ENCODE measurements at places on chromosomes 5 and 9.

GRCh38 chr9:1184146-1184545 lies 134.0 kb downstream of the DMRT2 start:
- no peak for DNase-seq

- no peak for DNase-seq
Measured at GRCh38 chr9:75010570-75010969, 17.5 kb downstream of the CARNMT1 start.

DNA sequence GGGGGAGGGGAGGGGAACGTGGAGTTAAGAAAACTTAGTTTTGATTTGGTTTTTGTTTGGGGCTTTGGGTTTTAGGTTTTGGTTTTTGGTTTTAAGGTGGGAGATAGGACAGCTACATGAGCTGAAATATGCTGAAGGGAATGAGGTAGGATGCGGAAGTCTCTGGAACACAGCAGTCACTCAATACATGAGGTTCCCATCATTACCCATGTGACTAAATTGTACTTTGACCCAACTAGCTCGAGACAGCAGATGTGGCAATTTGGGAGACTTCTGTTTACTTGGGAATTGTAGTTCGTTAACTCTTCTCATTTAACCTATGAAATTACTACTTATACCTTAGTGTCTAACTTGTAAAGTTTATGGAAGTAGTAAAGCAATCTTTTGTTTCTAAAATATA lies 124.2 kb downstream of the TLE1 start:
- no peak for DNase-seq

DNA sequence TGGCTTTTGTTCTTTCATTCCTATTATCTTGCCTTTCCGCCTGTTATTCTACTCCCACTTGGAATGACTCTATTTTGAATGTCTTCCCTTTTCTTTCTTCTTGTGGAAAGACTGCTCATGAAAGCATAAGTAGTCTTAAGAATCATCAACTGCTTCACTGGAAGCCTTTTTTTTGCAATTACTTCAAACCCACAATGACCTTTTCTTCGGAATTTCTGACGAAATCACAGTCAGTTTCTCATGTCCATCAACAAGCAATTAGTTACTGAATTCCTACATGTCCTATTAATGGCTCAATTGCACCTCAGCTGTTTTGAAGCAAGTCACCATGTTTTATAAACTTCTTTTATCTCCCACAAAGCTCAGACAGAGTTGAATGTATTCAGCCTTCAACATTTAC lies 196.2 kb downstream of the TARS1 start:
- DNase-seq: no peak

GRCh38 chr5:102536323-102536928 lies 37.6 kb upstream of the SLCO6A1 start:
- DNase-seq: no peak

GRCh38 chr9:2216591-2216990 lies 201.4 kb downstream of the SMARCA2 start:
- no peak for DNase-seq

DNA sequence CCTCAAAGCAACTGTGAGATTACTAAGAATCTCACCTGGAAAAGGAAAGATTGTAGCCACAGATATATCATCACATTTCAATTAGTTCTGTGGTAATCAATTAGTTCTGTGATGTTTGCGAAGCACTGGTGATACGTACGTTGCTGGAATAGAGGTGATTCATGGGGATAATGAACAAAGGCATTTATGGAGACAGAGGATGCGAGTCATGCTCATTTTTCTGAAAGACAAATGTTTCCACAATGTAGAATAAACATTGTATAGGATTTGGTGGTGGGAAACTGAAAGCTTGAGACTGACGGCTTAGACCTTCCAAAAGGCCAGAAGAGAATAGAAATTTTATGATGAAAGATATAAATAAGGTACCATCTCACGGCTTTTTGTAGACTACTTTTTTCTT lies 507.3 kb upstream of the TYRP1 start:
- no peak for DNase-seq

GRCh38 chr5:14723701-14724132 lies 59.2 kb downstream of the OTULIN start:
- no peak for DNase-seq

DNA sequence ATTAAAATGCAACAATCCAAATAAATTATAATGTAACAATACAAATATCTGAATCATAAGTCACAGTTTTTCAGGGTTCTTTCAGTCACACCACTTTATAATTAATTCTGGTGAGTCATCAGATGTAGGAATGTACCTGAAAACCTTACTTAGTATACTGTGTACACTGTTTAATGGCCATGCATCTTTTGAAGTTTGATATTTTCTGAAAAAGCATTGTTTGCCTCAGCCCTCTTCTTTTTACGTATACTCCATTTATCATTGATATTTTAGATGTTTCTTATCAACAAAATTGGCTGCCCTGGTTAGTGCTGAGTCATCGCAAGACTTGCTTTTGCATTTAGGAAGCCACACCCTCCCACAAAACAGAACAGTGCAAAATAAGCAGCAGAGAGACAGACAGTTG lies 218.6 kb downstream of the PJA2 start:
- DNase-seq: no peak

DNA sequence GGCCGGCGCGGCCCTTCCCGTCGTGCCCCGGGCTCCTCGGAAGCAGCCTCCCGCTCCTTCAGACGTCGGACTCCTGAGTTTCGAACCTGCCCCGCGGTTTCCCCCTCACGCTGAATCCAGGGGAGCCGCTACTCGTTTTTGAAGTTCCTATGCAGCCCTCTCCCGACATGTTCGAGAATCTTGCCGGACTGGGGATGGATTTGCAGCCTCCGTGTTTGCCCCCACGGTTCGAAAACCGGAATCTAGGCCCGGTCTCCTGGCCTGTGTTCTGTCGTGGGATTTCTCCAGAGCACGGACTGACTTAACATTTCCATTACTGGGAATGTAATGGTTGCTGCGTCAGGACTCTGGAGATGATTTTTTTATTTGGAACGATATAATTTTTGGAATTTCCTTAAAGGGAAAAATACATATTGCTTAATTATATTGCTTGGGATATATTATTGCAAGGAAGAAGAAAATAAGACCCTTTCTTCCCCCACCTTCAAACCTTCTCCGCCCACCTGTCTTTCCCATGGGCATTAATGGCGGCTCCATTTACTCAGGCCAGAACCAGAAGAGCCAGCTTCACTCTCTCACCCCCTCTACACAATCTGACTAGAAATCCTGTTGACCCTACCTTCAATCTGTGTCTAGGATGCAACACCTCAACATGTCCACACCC lies 8.5 kb upstream of the MGAT1 start:
- DNase-seq: no peak

GRCh38 chr9:20591223-20591622 lies 31.1 kb downstream of the MLLT3 start:
- no peak for DNase-seq

- DNase-seq: no peak
Measured at GRCh38 chr5:139126711-139127111, 71.5 kb downstream of the SIL1 start.

- DNase-seq: no peak
Measured at GRCh38 chr5:59351076-59351794, 542.3 kb downstream of the PDE4D start.

DNA sequence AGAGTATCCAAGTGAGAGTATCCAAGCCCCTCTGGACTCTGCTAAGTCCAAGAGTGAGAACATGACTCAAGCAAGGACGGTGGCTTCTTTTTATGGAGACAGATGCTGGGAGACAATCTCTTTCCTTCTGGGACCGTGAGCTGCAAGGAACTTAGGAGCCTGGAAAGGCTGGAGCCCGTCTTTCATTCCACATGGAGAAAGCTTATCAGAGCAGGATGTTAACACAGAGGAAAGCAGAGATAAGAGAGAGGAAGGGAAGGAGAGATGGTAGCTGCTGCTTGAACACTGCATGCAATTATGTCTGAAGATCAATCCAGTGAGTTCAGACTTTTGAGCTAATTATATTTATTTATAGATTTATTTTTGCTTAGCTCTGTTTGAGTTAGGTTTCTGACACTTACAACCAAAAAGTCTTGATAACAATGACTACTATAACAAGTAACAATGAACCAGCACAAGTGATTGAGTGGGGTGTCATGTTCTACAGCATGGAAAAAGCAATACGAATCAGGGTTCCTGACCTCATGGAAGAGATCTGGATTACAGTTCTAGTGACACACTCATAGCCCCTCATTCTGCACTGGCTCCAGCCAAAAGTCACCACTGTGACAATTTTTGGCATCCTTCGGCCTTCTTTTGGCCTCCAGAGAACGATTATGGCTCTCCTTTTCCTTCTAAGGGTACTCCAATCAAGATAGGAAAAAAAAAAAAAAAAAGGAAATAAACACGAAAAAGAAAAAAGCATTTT lies 71.5 kb downstream of the PRLR start:
- no peak for DNase-seq

DNA sequence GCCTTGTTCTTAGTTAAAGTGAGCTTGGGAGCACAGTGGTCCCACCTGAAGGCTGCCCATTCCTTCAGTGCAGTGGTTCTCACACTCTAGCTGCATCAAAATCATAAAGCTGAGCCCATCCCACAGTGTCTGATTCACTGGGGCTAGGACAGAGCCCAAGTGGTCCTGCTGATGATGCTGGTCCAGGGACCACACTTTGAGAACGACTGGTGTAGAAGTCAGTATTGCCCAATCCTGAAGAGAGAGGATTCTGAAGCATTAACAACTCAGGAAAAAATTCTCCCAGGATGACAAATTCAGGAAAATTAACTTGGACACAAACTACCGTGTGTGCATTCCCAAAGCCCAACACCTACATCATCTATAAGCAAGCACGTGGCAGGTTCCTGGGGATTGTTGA lies 176.2 kb downstream of the GABBR2 start:
- DNase-seq: no peak

DNA sequence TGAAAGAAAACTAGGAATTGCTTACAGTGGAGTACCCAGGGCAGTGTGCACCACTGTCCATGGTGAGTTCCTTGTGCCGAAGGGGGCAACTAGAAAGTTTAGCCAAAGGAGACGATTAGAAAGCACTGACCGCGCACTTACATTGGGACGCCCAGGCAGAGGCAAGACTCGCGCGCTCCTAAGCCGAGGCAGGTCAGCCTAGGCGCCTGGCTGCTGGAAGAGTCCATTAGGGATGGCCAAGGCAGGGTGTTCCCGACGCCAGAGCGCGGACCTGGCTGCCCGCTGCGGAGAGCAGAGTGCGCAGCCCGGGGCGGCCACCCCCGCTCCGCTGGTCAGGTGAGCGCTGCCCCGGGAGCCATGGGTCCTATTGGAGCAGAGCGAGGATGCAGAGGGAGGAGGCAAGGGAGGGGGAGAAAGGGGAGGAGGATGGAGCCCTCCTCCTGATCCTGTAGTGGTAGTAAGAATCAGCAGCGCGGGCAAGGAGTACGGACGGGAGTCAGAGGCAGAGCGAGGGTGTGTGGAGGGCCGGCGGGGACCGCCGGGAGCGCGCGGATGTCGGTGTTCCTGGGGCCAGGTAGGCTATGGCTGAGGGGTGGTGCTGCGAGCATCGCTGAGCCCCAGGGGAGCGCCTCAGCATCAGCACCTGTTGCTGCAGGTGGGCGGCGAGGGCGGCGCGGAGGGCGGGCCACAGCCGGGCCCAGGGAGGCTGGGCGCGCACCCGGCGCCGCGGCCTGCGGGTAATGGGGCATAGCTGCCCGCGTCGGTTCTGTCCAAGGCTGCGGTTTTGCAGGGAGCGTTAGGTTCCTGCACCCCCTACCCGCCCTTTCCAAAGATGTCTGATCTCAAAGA lies at the start of gene ADGRV1:
Gene ADGRV1, plus strand, starts transcription at position 454 of the 849 bp plus-strand sequence. Its CDS starts 99 bp downstream, at position 553.
- no peak for DNase-seq

DNA sequence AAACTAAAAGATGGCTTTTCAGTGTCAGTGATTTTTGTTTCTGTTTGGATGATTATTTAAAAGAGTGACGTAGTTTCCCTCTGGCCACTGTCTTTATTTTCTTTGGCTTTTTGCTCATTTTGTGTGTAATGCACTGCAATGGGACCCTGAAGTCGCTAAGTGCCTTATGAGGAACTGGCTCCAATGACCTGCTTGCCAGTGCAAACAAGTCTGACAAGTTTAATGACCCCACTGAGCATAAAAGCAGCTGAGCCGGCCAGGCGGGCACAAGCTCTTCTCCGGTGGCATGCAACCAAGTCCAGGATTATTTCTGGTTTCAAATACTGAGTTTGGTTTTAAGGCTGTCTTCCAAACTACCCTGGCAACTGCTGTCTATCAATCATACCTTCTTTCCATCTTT lies 15.6 kb upstream of the GNA14 start:
- no peak for DNase-seq

GRCh38 chr5:150628936-150629485 lies 11.4 kb upstream of the SYNPO start:
- DNase-seq: no peak

GRCh38 chr9:136983167-136983566 lies 374 bp downstream of the LCNL1 start:
- no peak for DNase-seq

- DNase-seq: no peak
Measured at GRCh38 chr5:82597437-82597836, 319.3 kb upstream of the RPS23 start.

DNA sequence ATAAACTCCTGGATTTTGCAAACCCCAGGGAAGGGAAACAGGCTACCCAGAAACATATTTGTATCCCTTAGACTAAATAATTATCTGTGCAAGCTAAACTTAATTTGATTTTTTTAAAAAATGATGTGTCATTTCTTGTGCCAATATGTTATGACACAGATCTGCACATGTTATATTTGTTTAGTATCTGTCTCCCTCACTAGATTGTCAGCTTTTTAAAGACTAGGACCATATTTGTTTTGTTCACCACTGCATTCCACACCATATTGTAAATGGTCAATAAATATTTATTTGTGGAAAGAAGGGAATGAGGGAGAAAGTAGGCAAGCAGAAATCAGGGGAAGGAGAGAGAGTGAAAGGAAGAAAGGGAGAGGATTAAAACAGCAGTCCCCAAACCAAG lies 143.3 kb upstream of the TNPO1 start:
- DNase-seq: no peak

GRCh38 chr5:1390861-1391600 lies 46.1 kb upstream of the CLPTM1L start:
- no peak for DNase-seq

- DNase-seq: no peak
Measured at GRCh38 chr5:142998316-142999020, 228.3 kb downstream of the ARHGAP26 start.

GRCh38 chr5:5278815-5279381 lies 138.8 kb downstream of the ADAMTS16 start:
- DNase-seq: no peak

DNA sequence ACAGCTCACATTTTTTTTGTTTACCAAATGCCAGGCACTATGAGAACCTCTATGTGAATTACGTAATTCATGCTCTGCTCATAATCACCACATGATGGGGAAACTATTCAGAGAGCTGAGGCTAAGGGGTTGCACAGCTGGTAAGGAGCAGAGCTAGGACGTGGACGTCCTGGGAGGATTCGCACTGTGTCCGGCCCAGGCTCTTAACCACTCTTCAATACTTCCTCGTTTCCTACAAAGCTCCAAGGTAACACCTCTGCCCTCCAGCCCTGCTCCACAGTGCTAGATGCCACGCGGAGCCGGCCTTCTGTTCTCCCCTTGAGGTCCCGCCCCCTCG lies 8.7 kb downstream of the PHF19 start:
- no peak for DNase-seq

DNA sequence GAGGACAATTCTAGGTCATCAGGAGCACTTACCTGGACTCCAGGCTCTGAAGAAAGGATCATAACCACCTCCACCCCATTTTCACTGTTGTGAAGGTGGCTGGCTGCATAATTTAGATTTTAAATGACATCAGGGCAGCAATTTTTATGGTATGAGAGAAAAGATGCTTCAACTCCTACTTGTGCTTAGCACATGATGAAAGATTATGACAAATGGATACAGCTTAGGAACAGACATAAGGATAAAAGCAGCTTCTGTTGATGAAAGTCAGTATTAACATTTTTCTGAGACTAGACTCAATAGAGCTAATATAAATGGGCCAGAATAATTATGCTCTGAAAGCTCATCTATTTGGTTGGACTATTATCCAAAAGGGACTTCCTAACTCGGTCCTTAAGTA lies 72.2 kb downstream of the SIL1 start:
- DNase-seq: no peak

All from activated B cell treated with CpG ODN at 0.5 μM for 24 hours (primary cell).